Stimulated activated CD8-positive, alpha-beta memory T cell treated with anti-CD3 and anti-CD28 coated beads, Interleukin-4, amount 100 ng/mL, for 4 hours (primary cell): ENCODE measurements at places on chromosomes 16 and 17.

GRCh38 chr17:48463526-48463925 lies 33.5 kb upstream of the SKAP1 start:
- no peak for DNase-seq

GRCh38 chr16:68643847-68644246 lies 1.3 kb upstream of the CDH3 start:
- no peak for DNase-seq

DNA sequence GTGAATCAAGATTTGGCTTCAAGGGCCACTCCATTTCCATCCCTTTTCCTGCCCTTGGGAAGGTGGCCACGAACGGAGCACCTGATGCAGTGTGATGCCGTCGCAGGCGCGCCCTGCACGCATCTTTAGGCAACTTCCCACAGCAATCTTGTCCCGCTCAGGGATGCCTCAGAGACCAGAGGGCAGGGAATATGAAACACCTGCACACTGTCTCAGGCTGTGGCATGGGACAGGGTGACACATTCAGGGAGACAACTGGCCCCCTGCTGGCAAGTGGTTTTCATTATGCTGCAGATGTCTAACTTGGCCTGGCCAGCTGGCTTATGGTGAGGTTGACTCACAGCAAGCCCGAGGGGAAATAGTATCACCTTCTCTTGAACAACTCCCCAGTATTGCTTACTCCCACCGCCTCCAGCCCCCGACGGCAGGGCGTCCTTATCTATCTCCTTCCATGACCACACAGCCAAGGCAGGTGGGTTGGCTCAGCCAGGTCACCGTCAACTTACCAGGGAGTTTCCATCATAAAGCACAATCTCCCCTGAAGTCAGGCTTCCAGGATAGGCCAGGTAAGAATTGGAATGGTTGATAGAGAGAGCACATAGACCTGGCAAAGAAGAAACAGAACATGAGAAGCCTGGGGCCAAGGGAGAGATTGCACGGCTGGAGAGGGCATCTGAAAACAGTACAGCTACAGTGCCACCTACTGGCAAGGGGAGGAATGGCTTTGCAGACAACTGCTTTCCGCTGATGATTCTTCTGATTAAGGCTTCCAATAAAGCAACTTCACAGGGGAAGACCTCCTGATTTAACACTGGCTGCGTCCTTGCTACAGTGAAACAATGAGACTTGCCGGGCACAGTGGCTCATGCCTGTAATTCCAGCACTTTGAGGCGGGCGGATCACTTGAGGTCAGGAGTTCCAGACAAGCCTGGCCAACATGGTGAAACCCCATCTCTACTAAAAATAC lies 21.1 kb downstream of the WIPI1 start:
- DNase-seq = peak; percentile 81

GRCh38 chr17:16106161-16106891 lies 106.7 kb downstream of the TTC19 start:
- no peak for DNase-seq

- no peak for DNase-seq
Measured at GRCh38 chr16:72944757-72945485, 103.0 kb downstream of the ZFHX3 start.

- DNase-seq = no peak
Measured at GRCh38 chr16:15786501-15786900, 70.3 kb downstream of the MYH11 start.

GRCh38 chr16:14562691-14563491 lies 67.2 kb downstream of the PARN start:
- DNase-seq = no peak

DNA sequence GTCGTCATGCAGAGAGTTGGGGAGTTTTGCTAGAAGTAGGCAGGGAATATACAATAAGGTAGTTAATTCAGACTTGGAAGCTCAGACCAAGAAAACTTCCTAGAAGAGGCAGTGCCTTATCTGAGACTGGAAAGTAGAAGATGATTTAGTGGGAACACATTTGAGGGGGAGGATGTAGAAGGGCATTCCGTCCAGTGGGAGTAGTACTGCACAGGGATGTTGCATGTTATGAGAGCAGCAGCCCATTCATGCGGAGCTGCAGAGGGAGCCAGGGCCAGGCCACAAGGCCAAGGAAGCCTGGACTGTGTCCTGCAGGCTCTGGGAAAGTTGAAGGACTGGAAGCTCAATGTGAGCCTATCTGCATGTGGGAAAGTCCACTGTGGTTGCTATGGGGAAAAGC lies 344.5 kb upstream of the EEF2KMT start:
- DNase-seq = no peak

DNA sequence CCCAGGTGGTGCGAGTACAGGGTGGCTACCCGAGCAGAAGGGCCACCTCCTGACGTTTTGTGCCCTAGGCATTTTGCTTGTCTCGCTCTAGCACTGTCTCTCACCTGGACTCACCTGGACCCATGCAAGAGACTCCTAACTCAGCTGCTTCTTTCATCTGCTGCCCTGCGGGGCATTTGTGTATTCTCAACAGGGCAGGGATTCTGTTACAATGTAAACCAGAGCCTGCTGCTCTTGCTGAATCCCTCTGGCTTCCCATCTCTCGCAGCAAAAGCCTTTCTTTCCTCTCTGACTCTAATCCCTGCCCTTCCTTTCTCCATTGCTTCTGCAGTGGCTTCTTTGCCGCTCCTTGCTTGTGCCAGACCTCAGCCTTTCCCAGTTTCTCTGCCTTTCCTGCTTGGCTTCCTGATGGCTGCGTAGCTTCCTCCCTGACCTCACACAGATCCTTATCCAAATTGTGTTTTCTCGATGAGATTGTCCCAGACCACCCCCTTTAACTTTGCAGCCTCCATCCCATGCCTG lies 10.2 kb downstream of the ARSG start:
- DNase-seq = no peak

GRCh38 chr17:66580956-66581391 lies 253.9 kb upstream of the CACNG5 start:
- DNase-seq = no peak

- no peak for DNase-seq
Measured at GRCh38 chr17:82419540-82419939, 1.2 kb upstream of the OGFOD3 start.

DNA sequence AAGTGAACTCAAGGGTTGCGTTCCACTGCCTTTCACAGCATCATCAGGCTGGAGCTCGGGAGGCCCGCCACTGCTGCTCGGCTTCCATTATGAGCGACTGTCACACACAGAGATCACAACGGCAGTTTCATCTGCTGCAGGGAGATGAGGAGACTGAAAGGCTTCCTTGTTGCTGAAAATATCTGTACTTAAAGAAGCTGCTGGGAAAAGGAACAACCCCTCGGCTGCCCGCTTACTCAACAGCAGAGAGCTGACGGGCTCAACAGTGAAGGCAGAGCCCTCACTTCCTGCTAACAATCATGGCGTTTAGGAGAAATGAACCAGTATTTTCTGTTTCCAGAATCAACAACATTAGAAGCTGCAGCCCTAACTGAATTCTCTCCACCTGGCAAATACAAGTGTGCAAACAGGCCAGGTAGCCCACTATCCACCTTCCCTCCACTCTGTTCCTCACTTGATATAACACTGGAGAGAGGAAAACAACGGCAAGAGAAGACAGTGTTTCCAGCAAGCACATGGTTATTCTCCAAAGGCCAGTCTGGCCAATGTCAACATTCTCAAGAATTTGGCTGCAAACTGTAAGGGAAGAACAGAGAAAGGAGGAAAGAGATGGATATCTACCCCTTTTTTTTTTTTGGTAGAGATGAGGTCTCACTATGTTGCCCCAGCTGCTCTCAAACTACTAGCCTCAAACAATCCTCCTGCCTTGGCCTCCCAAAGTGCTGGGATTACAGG lies 33.7 kb downstream of the MBTPS1 start:
- no peak for DNase-seq

DNA sequence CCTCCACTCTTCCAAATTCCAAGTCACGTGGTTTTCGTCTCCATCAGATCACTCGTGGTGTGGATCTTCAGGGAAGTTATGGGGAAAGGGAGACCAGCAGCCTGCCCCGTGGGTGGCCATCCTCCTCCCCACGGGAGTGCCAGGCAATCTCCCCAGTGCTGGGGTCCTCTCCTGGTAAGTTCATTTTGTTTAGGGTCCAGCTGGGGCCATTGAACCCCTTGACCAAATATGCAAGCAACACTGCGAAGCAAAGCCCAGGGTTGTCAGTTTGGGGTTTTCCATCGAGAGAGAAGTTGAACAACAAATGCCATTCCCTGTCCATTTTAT lies 4.1 kb upstream of the LCMT1 start:
- DNase-seq = no peak

DNA sequence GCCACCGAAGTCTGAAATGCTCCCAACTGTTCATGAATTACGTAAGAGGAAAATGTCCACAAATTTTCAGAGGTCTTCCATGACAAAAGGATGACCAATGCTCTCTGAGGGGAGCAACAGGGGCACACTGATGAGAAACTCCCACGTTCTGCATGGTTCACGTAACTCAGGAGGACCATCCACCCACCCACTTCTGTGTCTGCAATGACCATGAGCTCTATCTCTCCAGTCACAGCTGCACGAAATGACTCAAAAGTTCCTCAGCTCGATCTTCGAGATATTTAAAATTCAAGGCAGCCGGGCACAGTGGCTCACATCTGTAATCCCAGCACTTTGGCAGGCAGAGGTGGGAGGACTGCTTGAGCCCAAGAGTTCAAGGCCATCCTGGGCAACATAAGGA lies 15.8 kb downstream of the WDR45B start:
- DNase-seq = no peak

GRCh38 chr16:73071131-73071940 lies 23.4 kb upstream of the ZFHX3 start:
- DNase-seq = no peak

- DNase-seq = no peak
Measured at GRCh38 chr16:15897834-15898254, 9.4 kb upstream of the CEP20 start.

- no peak for DNase-seq
Measured at GRCh38 chr16:2692251-2692947, 10.1 kb downstream of the KCTD5 start.

GRCh38 chr17:73066148-73066884 lies 26.2 kb downstream of the SLC39A11 start:
- no peak for DNase-seq

- DNase-seq = no peak
Measured at GRCh38 chr16:75206749-75207451, at the start of gene CTRB2. Gene CTRB2 (minus strand): TSS chr16:75207161. CDS start chr16:75207141, 20 bp downstream.

- DNase-seq = no peak
Measured at GRCh38 chr17:32482568-32483320, 4.0 kb upstream of the CDK5R1 start.

GRCh38 chr16:2704166-2704982 lies 15.7 kb downstream of the PRSS27 start:
- no peak for DNase-seq

- no peak for DNase-seq
Measured at GRCh38 chr17:56098746-56099145, 54.5 kb upstream of the ANKFN1 start.

DNA sequence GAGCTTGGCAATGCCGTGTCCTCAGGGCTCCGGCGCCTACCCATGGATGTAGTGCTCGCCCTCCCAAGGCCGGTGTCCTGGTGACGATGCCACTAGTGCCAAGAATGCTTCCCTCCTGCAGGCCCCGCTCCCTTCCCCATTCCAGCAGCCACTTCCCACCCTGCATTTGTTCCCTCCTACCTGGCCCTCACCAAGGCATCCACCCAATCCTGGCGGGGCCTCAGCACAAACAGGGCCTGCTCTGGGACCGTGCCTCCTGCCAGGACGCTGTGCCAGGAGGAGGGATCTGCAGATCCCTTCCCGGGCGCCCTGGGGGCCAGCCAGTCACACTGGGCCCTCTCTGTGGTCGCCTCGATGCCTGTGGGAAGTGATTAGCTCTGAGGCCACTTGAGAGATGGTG lies 25.1 kb downstream of the ABR start:
- DNase-seq = no peak

DNA sequence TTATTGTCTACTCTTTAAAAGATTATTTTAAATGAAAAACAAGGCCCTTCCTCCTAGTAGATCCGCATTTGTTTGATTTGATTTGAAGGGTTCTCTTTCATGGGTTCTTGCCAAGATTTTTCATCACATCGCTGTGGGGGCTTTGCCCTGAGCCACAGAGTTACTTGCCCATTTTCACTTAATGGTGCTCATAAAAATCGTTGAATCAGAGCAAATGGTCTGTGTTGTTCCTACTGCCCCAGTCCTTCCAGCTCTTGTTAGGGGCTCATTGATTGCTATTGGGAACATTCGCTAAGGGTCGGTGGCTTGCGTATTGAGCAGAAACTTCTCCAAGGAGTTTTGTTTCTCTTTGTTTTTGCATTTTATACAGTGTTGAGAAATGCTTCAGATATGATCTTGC lies 1023.4 kb upstream of the CDH8 start:
- DNase-seq = no peak

- no peak for DNase-seq
Measured at GRCh38 chr16:27784351-27785306, 234.7 kb downstream of the KATNIP start.

- no peak for DNase-seq
Measured at GRCh38 chr17:74426551-74427047, 5.3 kb upstream of the GPRC5C start.

- DNase-seq = no peak
Measured at GRCh38 chr16:61968242-61969076, 67.8 kb downstream of the CDH8 start.

DNA sequence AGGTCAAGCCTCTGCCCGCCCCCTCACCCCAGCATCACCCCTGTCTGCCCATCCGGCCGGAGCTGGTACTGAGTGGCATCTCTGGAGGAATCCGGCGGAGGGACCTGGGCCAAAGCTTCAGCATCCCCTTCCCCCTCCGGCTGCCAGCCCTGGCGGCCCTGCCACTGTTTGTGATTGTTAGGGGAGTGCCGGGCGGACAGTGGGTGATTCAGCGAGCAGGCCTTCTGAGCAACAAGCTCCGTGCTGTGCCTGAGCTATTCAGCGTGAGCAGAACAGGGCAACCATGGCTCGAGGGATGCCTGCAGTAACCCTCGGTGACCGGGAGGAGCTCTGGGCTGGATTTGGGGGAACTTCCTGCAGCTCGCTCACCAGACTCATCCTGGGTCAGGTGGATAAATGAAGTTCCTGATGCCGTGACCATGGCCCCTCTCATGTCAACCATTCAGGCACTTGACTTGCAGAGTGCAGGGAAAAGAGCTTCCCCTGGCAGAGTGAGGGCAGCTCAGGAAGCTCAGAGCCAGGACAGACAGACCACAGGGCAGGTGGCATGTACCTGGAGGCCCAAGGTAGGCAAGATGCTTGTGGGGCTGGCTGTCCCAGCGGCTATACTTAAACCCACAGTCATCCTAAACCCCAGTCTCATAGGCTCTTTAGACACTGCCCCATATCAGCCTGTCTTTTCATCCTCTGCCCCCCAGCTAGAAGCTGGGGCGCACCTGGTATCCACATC lies 24.3 kb upstream of the MLKL start:
- no peak for DNase-seq

GRCh38 chr16:89363621-89364393 lies 126.6 kb downstream of the ANKRD11 start:
- peak; percentile 36 for DNase-seq

- no peak for DNase-seq
Measured at GRCh38 chr17:1347589-1348323, 52.3 kb downstream of the YWHAE start.
